D341Med (cell line): ENCODE measurements at places on chromosomes 13 and 19.

DNA sequence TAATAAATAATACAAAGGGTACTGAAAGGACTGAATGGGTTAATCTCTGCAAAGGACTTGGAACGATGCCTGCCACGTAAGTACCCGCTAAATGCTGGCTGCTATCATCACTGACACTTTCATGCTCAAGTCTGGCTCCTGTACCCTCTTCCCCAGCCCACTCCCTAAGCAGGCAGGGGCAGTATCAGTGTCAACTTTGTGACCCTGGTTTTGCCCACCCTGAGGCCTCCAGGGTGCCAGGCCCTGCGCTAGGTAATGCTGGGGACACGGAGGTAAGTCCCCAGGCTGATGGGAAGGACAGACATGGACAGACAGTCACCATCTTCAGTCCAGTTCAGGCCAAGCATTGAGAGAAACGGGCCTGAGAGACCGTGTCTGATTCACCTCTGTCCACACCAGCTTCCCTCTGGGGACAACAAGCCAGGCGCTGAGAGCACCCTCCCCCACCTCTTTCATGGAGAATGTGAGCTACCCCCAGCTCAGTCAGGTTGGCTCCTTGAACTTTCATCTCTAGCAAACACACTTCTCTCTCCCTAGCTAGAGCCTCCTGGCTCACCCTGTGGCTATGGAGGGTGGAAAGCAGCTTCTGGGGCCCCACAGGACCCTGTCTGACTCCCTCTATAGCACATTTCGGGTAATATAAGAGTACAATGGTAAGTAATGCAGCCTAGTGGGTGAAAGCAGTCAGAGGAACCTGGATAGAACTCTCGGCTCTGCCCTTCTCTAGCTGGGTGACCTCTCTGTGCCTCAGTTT lies 800 bp downstream of the ETFB start:
- DNase-seq = no peak

- DNase-seq = no peak
Observed at GRCh38 chr19:50870417-50871089, 2.7 kb upstream of the KLK2 start.

- DNase-seq = no peak
Observed at GRCh38 chr13:50810998-50811397, 32.5 kb downstream of the DLEU7 start.

DNA sequence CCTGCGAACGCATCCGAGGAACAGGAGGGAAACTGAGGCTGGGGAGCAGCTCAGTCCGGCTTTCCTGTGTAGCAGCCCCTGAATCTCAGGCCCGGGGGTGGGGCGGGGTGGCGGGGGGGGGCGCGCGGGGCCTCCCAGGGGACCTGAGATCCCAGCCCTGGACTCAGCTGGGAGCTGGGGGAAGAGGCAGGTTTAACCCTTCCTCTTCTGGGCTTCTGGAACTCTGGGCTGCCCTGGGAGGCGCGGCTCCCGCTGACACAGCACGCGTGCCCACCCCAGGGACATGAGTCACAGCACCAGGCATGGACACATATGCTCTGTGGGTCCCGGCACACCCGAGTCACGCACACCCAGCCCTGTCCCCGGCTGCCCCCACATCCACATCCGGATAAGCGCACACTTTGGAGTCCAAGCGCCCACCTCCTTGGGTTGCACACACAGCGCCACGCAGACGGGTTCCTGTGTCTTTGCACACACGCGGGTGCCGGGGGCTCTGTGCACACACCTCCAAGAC lies 3.5 kb upstream of the CIRBP start:
- peak; percentile 47 for DNase-seq

DNA sequence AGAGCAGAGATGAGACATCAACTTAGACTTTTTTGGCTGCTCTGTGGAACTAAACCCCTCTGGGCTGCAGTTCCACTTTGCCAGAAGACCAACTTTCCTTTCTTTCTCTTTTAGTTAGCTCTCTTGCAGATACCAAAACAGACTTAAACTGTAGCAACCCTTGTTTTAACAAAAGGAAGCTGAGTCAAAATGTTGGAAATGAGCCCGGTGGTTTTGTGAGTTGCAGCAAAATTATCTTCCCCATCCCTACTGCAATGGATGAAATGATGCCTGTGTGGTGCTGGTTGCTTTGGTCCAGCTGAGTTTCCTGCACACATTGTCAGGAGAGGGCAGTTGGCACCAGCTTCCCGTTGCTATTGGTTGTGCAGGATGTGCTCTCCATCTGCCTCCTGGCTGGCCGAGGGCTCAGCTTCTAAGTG lies 115.3 kb downstream of the LRCH1 start:
- DNase-seq = no peak

GRCh38 chr19:40608240-40608621 lies 7.1 kb downstream of the LTBP4 start:
- DNase-seq = no peak

DNA sequence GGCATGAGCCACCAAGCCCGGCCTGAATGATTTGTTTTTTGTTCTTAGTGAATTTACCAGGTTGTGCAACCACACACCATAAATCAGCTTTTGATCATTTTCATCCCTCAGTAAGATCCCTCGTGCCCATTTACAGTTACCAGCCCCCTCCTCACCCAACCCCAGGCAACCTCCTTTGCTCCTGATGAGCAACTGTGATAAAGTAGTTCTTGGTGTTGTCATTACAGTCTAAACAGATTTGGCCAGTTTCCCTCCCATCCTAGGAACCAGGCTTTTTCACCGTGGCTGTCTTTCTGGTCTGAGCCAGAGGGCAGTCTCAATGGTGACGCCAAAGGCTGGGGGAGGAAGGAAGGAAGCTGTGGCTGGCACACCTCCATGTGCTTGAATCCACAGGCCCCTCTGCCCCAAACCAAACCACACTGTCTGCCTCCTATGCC lies 61.2 kb upstream of the WDFY2 start:
- no peak for DNase-seq

- DNase-seq = peak; percentile 41
Observed at GRCh38 chr19:14182476-14182875, 23.5 kb downstream of the ADGRL1 start.

DNA sequence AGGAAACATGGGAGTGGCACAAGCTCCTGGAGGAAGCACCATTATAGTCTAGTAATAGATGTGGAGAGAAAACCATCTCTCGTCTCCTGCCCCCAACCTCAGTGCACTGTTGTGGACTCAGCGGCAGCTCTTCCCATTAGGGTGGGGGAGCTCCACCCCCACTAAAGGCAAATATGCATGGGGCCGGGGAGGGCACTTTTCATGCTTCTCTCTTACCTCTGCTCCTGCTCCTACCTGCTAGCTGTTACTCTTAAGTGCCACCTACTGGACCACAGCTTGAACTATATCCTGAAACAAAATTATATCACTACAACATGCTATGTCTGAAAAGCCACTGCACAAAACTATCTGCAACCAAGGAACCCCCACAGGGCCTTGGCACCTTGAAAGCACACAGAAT lies 112.6 kb upstream of the DACH1 start:
- peak; percentile 50 for DNase-seq

DNA sequence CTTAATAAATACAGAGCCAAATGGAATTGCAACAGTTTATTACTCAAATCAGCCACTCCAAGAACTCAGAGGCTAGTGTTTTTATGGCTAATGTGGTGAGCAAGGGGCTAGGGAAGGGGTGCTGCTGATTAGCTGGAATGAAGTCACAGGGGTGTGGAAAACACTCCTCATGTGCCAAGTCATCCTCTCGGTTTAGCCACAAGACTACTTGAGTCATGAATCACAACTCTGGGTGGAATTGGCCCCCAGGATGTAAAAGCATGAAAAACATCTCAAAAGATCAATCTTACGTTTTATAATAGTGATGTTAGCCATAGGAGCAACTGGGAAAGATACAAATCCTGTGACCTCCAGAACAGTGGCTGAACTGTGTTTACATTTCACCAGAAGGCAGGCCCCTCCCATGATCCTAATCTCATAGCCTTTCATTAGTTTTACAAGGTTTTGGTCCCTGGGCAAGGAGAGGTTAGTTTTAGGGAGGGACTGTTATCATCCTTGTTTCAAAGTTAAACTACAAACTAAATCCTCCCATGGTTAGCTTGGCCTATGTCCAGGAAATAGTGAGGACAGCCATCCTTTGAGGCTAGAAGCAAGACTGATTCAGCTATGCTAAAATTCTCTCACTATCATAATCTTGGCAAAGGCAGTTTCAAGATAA lies 2020.1 kb upstream of the PCDH20 start:
- no peak for DNase-seq
